NCI-H146 (cell line): ENCODE measurements at places on chromosomes 5 and 9.

DNA sequence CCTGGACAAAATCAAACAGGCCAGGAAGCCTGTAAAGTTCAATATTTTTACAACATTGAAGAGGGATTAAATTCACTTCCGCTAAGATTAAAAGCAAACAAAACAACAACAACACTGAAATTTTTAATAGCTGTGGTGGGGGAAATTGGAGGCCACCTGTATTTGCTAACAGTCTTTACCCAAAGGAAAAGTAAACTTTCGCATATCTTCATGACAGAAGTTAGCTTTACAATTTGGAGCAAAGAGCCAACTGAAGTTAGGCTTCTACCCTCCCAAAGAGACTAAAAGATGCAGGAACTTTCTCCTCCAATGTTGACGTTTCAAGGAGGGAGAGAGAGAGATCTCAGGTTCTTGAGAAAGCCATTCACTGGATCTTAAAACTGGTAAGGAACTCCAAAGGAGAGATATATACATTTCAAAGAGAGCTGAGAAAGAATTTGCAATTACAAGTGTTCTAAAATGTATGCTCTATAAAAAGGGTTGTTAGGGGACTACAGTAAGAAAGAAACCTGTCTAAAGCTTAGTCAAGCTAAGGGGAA, 349.2 kb upstream of the CDH9 start:
- DNase-seq = no peak

GRCh38 chr5:132464156-132464939, 26.2 kb downstream of the IRF1 start:
- no peak for DNase-seq

- DNase-seq = no peak
These were observed 19.6 kb downstream of the PRUNE2 start for GRCh38 chr9:76886318-76886717.

DNA sequence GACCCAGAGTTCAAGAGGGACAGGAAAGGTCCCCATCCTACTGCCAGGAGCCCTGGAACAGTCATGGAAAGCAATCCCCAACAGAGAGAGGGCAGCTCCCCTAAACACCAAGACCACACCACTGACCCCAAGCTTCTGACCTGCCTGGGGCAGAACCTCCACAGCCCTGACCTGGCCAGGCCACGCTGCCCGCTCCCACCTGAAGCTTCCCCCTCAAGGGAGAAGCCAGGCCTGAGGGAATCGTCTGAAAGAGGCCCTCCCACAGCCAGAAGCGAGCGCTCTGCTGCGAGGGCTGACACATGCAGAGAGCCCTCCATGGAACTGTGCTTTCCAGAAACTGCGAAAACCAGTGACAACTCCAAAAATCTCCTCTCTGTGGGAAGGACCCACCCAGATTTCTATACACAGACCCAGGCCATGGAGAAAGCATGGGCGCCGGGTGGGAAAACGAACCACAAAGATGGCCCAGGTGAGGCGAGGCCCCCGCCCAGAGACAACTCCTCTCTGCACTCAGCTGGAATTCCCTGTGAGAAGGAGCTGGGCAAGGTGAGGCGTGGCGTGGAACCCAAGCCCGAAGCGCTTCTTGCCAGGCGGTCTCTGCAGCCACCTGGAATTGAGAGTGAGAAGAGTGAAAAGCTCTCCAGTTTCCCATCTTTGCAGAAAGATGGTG, 31.6 kb downstream of the CD180 start:
- DNase-seq = no peak

GRCh38 chr9:135805422-135806022, 101.8 kb downstream of the CAMSAP1 start:
- no peak for DNase-seq

DNA sequence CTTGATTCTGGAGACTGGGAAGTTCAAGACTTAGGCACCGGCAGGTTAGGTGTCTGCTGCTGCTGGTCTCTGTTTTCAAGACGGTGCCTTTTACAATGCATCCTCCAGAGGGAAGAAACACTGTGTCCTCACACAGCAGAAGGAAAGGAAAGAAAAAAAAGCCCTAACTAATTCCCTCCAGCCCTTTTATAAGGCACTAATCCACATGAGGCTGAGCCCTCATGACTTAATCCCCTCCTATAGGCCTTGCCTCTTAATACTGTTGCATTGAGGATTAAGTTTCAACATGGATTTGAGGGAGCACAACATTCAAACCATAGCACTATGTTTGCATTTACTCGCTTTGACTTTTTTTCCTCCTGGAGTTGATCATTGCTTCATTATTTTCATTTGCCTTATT, 585.9 kb downstream of the TLR4 start:
- no peak for DNase-seq

GRCh38 chr5:149045089-149045460, 17.8 kb downstream of the SH3TC2 start:
- DNase-seq = no peak

- DNase-seq = no peak
These were observed 687.1 kb downstream of the TAF11L14 start for GRCh38 chr5:18321262-18321942.

GRCh38 chr9:14131356-14132088, 182.4 kb downstream of the NFIB start:
- peak; percentile 46 for DNase-seq

DNA sequence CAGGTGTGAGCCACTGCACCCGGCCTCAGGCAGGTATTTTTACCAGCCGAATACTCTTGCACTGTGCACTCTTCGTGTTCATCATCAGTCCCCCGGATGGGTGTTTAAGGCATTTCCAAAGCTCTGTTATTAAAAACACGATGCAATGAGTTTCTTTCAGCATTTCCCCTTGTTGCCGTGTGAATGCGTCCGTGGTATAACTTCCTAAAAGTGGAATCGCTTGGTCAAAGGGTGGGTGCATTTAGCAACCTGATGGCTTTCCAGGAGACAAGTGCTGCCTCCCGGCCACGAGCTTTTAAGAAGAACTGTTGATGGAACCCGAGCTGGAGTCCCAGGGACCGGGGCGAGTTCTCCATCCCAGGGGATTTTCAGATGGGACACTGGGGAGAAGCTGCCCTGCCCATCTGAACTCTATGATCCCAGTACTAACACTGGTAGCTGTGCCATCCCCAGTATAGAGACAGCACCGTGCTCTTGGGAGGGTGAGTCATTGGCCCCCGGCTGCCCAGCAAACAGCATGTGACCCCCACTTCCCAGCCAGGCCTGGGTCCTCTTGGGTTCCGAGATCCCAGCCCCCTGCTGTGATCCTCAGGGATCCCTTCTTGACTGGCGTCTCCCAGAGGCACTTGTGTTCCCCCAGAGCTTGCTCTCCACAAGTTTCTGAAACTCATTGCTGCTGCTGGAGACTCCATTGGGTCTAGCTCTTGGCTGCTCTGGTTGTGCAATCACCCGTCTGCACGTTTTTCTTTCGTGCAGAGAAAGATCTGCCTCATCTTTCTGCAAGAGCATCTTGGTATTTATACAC, 169.5 kb upstream of the IER5L start:
- DNase-seq = no peak

GRCh38 chr9:10232352-10232930, 380.4 kb downstream of the PTPRD start:
- DNase-seq = peak; percentile 68

GRCh38 chr9:129338724-129339430, 160.8 kb upstream of the IER5L start:
- DNase-seq = no peak

DNA sequence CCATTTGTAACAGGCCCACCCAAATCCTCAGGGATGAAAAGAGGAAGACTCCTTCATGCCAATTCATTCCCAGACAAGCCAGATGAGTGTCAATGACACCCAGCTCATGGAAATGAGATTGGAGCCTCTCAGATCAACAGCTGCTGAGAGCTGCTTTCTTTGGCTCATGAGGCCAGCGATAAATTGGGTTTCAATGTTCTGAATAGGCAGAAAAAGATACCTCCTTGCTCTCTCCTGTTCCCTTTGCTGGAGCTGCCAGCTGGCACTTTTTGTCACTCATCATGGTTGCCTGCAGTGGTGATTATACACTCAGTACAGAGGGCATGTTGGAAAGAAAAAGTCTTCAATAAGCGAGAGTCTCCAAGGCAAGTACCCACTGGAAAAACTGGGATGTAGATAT, 47.1 kb downstream of the SH3RF2 start:
- DNase-seq = no peak

DNA sequence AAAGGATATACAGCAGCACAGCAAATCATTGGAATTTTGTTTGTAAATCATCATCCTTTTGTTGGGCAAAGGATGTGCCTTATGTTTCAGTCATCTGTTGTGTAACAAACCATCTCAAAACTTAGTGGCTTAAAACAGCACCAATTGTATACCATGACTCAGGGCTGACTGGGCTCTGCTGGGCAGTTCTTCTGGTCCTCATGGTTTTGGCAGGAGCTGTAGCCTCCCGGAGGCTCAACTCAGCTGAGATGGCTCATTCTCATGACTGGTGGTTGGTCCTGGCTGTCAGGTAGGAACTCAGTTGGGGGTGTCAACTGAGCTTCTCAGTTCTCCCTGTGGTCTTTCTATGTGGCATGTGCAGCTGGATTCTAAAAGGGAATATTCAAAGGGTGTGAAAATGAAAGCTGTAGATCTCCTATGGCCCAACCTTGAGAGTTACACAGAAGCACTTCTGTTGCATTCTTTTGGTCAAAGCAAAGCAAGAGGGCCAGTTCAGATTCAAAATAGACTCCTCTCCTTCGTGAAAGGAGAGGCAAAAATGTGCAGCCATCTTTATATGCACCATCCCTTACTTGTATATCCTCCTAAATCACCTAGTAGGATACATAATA, 39.1 kb upstream of the CPEB4 start:
- DNase-seq = no peak

GRCh38 chr5:1755321-1755949, 44.2 kb downstream of the MRPL36 start:
- no peak for DNase-seq

DNA sequence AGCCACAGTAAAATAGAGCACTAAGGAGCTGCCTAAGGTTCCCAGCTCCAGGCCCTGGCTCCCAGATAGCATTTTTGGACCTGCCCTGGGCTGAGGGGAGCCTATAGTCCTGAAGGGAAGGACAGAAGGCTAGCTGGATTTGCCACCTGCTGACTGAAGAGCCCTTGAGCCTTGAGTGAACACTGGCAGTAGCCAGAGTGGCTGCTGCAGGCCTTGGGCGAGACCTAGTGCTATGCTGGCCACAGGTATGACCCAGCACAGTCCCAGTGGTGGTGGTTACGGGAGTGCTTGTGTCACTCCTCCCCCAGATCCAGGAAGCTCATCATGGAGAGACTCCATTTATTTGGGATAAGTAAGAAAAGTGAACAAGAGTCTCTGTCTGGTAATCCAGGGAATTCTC, 10.3 kb upstream of the STX17 start:
- no peak for DNase-seq

GRCh38 chr9:127058645-127059021, 63.8 kb downstream of the ANGPTL2 start:
- DNase-seq = no peak

GRCh38 chr9:34518896-34519295, 3.9 kb downstream of the ENHO start:
- DNase-seq = no peak

- no peak for DNase-seq
These were observed 45.3 kb upstream of the ANGPTL2 start for GRCh38 chr9:127167560-127168326.
